ENCODE measurements at places on chromosomes 6 and 20.
A peak's percentile ranks its signal among the peaks of the same experiment; 100 is the strongest.

GRCh38 chr6:133236932-133237331 lies 4.2 kb upstream of the EYA4 start:
- DNase-seq, result no peak

DNA sequence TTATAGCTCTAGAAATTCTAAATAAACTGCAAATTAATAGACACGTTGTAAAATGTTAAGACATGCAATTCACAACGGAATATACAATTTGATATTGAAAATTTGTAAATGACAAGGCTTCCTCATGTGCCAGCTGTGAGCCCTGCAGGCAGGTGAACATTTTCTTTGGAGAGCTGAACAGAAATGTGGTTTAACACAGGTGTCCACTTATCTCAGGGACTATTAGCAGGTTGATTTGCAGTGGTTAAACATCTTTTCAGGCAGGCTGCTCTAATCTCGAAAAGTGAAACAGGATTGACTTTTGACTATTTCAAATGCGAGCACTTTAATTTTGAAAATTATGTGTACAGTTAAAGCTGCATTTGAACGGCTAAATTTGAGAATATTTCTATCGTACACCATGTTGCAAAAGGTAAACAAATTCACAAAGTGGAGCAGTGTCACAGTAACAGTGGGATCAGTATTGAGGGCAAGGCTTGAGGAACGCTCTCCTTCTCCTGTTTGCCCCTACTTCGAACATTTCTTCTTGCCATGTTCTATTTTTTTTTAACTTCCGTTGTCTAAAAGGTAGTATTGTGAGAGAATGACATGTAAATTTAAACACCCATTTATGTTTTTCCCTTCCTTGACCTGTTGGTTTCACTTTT lies 210.8 kb downstream of the CDKAL1 start:
- no peak for DNase-seq

GRCh38 chr6:99384507-99384906 lies 9.5 kb downstream of the COQ3 start:
- no peak for DNase-seq

- no peak for DNase-seq
Observed at GRCh38 chr20:15240801-15241200, 903.4 kb upstream of the FLRT3 start.

DNA sequence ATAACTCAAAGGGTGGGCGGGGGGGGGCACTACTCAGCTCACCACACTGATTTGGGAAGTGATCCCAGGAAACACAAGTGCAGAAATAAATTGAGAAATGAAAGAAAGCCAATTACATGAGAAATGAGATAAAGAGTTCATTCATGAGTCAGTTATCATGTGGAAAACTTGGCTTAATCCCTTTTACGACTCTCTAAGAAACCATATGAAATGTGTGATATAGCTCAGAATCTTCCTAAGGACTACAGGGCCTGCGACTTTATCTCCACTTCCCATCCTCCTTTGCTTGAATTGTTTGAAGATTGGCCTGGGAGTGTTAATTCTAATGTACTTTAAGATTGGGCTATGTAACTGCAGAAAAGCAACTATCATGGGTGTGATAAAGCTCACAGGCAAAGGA lies 3.6 kb upstream of the BTN2A2 start:
- DNase-seq, result no peak

GRCh38 chr6:90028995-90029635 lies 134.8 kb downstream of the GJA10 start:
- no peak for DNase-seq

GRCh38 chr20:47055699-47056369 lies 161.2 kb downstream of the EYA2 start:
- no peak for DNase-seq

DNA sequence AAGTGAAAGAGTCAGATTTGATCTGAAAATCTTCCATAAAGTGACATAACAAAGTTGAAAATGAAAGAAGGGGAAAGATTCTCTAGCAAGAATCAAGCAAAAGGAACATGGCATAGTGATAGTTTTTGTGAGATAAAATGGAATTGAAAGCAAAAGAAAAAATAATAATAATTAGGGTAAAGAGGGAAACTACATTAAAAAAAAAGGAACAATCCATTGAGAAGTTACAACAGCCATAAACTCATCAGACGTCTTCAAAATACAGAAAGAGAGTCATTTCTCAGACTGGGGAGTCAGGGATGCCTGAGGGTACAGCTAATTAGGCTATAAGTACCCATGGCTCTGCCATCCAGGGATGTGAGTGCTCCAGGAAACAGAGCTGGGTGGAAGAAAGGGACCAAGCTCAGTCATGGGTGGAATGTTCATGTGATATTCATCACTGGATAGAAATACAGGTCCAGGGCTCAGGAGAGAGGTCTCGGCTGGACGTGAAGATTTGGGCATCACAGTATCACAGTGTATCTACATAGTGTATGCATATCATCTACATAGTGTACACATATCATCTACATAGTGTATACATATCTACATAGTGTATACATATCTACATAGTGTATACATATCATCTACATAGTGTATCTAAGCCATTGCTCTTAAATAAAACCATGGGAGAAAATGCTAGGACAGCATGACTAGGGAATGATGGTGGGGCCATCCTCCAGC lies 29.4 kb downstream of the DUSP22 start:
- DNase-seq, result no peak

GRCh38 chr20:17510548-17510947 lies 20.6 kb downstream of the BFSP1 start:
- no peak for DNase-seq

- DNase-seq, result no peak
Observed at GRCh38 chr6:43090559-43090956, 14.4 kb downstream of the PTK7 start.

DNA sequence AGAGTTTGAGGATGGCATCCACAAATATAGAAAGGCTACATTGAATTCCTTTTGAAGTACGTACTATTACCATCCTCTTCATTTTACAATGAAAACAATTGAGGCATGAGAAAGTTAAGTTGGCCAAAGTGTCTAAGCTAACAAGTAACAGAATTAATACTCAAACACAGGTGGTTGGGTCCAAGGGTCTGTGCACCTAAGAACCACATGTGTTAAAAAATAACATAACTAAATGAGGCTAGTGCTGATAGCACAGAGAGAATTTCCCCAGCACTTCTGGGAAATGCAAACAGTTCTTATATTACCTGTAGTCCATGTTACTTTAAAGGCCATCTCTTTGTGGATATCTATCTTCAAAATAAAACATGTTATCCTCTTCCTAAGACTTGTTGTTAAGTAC lies 10.5 kb upstream of the KHDRBS2 start:
- DNase-seq, result no peak

DNA sequence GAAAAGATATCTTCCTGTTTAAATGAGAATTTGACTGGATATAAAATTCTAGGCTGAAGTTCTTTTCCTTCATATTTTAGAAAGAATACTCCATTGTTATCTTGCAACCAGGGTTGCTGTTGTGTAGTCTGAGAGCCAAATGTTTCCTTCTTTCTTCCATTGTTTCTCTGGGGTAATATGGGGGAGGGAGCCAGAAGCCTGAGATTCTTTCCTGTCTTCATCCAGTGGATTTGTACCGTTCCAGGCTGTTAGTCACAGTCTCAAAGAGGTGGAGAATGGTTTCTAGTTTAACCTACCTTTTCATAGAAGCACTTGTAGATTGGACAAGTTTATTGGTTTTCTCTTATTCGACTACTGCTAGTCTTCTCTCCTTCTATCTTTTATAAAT lies 6.1 kb upstream of the ULBP3 start:
- DNase-seq, result no peak

DNA sequence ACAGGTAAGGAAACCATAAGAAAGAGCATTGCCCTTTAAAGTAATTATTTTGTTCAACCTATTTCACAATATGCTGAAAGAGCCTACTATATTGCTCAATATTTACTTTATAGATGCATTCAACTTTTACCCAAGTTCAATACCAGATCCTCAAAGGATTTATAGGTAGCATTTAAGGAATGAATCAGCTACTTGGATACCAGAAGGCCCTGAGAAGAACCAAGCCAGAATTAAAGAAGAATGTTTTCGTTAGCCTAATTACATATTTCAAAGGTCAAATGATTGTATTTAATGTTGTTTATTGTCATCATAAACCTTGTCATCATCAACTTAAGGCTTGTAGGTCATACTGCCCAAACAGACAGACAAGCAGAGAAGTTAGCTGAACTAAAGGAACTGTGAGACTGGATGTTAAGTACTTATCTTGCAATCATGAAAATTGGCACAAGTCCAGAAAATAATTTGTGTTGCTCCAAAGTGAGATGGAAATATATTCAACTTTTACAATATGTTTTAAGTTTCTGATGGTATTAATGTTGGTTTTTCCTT lies 636.7 kb downstream of the RFPL4B start:
- DNase-seq, result no peak

GRCh38 chr20:5504061-5504739 lies 187.4 kb upstream of the PROKR2 start:
- DNase-seq, result peak; percentile 90

DNA sequence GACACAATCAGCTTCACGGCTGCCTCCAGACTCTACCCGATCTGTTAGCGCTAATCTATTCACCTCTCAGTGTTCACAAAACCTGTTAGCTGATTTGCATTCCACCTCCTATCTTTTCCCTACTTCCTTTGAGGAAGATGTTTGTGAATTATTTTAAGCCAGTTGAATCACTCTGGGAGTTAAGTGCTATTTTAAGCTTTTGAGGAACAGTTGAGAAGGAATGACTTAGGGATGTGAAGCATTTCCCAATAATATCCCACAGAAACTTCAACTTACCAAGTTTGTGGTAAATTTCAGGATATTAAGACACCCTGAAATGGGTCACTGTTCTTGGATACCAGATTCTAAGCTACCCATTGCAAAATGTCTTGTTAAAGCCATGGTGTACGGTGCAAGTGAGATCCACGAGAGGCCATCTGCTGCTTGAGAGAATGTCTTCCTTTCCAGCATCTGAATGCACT lies 145.2 kb upstream of the CITED2 start:
- peak; percentile 74 for DNase-seq

All from osteoblast (primary cell).